ENCODE measurements at places on chromosomes 5 and 9.
A peak's percentile ranks its signal among the peaks of the same experiment; 100 is the strongest.

GRCh38 chr5:95667678-95668077 is 15.1 kb downstream of the SPATA9 start:
- peaks cover 7% of the 10 kb centered on the region for H3K27me3 ChIP-seq
- H3K4me1 ChIP-seq = no peaks in the 10 kb centered on the region
- H3K4me3 ChIP-seq = no peak overlapping the region
- no peak overlapping the region for H3K27ac ChIP-seq
- H3K36me3 ChIP-seq = no peaks in the 10 kb centered on the region

- no peak for DNase-seq
- peaks cover 2% of the 10 kb centered on the region for H3K27me3 ChIP-seq
- no peak overlapping the region for H3K4me3 ChIP-seq
- no peaks in the 10 kb centered on the region for H3K4me1 ChIP-seq
Measured at GRCh38 chr5:173832386-173832785, 55.8 kb upstream of the CPEB4 start.

GRCh38 chr5:81665795-81666194 is 85.1 kb downstream of the SSBP2 start:
- no peak overlapping the region for H3K27ac ChIP-seq
- H3K4me1 ChIP-seq = peaks cover 24% of the 10 kb centered on the region
- H3K36me3 ChIP-seq = peaks cover 11% of the 10 kb centered on the region

DNA sequence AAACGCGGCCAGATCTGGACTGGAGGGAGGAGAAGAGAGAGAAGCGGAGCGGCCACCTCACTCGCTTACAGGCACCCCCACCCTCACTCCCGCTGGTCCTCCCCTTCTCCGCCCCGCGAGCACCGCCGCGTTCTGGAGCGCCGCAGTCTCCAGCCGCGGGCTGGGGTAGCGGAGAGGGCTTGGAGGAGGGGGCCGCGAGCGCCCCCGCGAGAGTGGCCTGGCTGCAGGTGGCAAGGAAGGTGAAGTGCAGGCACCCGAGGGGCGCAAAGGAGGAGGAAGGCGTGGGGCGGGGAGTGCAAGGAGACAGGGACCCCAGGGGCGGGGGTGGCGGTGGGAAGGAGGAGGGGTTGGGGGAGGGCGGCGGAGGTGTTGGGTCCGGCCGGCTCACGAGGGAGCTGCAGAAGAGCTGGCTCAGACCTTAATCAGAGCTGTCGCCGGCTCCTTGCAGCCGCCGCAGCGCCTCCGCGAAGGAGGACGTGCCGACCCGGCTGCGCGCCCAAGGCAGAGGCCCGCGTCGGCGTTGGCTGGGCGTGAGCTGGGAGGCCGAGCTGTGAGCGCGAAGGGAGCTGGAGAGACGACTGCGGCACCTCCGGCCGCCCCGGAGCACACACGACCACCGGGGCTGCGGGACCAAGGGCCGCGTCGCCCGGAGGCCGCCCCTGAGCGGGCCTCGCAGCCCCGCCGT is at the start of gene DMRT3:
DMRT3 (plus strand) TSS at position 398 of the 685 bp plus-strand sequence. CDS start 347 bp downstream, outside the sequence.
- H3K36me3 ChIP-seq = no peaks in the 10 kb centered on the region
- no peak within 1 kb of the TSS for H3K27ac ChIP-seq
- H3K4me3 ChIP-seq = peak within 1 kb of the TSS; percentile 56
- H3K4me1 ChIP-seq = peaks cover 24% of the 10 kb centered on the region

GRCh38 chr5:67146574-67146973 is 50.0 kb downstream of the CD180 start:
- no peaks in the 10 kb centered on the region for H3K4me1 ChIP-seq
- H3K4me3 ChIP-seq = no peak overlapping the region
- no peak for DNase-seq
- no peaks in the 10 kb centered on the region for H3K27me3 ChIP-seq
- peaks cover 91% of the 10 kb centered on the region for H3K36me3 ChIP-seq

DNA sequence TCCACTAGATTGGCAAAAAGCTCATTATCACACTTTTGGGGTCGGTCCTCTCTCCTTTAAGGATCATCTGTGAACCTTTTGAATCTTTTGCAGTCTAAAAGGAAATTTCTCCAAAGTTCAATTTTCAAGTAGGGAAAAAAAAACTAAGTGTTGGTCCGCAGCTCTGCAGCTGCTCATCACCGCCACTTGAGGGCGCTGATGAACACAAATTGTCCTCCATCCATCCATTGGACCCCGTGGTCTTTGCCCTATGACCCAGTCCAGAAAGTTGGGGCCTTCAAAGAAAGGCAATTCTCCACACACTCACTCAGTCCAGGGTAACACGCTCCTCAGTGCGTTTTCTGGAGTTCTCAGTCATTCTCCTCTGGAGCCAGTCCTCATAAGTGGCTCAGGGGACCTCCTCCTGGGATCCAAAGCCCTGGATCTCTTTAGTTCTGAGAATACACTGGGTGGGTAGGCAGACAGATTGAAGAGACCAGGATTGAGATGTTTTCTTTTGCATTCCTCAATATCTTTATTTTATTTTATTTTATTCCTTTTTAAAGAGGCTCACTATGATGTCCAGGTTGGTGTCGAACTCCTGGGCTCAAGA is 63.6 kb upstream of the SLC28A3 start:
- H3K4me3 ChIP-seq = no peak overlapping the region
- DNase-seq = no peak
- H3K36me3 ChIP-seq = no peaks in the 10 kb centered on the region
- no peak overlapping the region for H3K27ac ChIP-seq

- H3K27me3 ChIP-seq = no peaks in the 10 kb centered on the region
- H3K27ac ChIP-seq = peak overlapping the region; percentile 71
- peak overlapping the region; percentile 39 for H3K4me3 ChIP-seq
- no peak for DNase-seq
- H3K36me3 ChIP-seq = no peaks in the 10 kb centered on the region
Measured at GRCh38 chr5:76855961-76856360, 6.1 kb downstream of the S100Z start.

DNA sequence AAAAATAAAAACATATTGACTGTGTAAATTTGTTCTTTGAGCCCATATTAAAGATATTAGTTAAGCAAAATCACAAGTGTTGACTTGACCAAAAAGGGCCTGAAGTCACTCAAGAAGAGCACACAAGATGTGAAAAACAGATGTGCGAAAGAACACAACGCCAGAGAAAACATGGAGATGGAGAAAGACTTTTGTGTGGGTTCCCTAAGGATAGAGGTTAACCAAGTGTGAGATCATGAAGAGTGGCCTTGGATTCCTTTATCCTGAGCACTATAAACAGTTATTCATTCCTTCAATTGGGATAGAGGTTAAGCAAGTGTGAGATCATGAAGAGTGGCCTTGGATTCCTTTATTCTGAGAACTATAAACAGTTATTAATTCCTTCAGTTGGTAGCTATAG is 361.8 kb downstream of the CDH18 start:
- H3K4me1 ChIP-seq = no peaks in the 10 kb centered on the region
- DNase-seq = no peak
- H3K36me3 ChIP-seq = no peaks in the 10 kb centered on the region
- H3K4me3 ChIP-seq = no peak overlapping the region

DNA sequence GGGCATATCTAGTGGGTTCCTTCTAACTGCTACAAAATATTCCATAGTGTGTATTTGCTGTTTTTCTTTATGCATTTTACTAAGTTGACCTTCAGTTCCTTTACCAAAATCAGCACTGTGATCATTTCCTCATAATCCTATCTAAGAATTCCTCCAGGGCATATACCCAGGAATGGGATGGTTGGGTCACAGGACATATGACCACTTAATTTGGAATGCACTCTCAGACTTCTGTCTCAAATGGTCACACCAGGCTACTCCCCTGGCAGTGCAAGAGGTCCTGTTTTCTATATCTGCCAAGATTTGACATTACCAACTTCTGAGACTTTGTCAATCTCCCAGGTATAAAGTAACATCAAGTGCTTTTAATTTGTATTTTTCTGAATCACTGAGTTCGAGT is 63.9 kb downstream of the ADAMTS12 start:
- DNase-seq = no peak
- H3K4me3 ChIP-seq = no peak overlapping the region
- H3K27ac ChIP-seq = no peak overlapping the region
- H3K27me3 ChIP-seq = peaks cover 7% of the 10 kb centered on the region

- peak overlapping the region; percentile 34 for H3K4me3 ChIP-seq
- H3K36me3 ChIP-seq = no peaks in the 10 kb centered on the region
- H3K4me1 ChIP-seq = no peaks in the 10 kb centered on the region
- peak; percentile 0 for DNase-seq
Measured at GRCh38 chr9:93660352-93661046, 84.1 kb downstream of the PHF2 start.

- H3K27ac ChIP-seq = no peak overlapping the region
- peaks cover 2% of the 10 kb centered on the region for H3K36me3 ChIP-seq
- peaks cover 22% of the 10 kb centered on the region for H3K4me1 ChIP-seq
- no peak for DNase-seq
Measured at GRCh38 chr9:105138306-105138801, 106.1 kb upstream of the SLC44A1 start.

GRCh38 chr5:153147891-153148623 is 342.4 kb upstream of the GRIA1 start:
- H3K27ac ChIP-seq = no peak overlapping the region
- DNase-seq = no peak
- no peaks in the 10 kb centered on the region for H3K4me1 ChIP-seq
- H3K36me3 ChIP-seq = no peaks in the 10 kb centered on the region

DNA sequence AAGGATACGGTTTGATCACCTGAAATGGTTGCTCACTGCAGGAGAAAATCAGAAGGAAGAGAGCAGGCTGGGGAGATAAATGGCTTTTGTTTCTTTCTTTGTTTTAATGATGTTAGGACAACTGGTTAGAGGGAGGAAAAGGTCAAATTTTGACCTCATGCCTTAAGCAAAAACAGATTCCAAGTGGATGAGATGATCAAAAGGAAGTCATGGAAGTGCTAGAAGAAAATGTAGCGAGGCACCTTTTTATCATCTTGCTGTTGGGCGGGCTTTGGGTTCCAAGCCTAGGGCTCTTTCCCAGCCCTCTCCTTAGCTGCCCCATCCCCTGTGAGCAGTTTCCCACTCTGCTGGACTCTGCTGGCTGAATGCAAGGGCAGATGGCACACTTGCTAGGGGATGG is 127.9 kb downstream of the ADAMTS2 start:
- H3K36me3 ChIP-seq = no peaks in the 10 kb centered on the region
- no peaks in the 10 kb centered on the region for H3K27me3 ChIP-seq
- H3K4me3 ChIP-seq = no peak overlapping the region
- H3K4me1 ChIP-seq = peaks cover 7% of the 10 kb centered on the region
- no peak for DNase-seq
- H3K27ac ChIP-seq = no peak overlapping the region
